ENCODE measurements at places on chromosomes 13 and 19.

DNA sequence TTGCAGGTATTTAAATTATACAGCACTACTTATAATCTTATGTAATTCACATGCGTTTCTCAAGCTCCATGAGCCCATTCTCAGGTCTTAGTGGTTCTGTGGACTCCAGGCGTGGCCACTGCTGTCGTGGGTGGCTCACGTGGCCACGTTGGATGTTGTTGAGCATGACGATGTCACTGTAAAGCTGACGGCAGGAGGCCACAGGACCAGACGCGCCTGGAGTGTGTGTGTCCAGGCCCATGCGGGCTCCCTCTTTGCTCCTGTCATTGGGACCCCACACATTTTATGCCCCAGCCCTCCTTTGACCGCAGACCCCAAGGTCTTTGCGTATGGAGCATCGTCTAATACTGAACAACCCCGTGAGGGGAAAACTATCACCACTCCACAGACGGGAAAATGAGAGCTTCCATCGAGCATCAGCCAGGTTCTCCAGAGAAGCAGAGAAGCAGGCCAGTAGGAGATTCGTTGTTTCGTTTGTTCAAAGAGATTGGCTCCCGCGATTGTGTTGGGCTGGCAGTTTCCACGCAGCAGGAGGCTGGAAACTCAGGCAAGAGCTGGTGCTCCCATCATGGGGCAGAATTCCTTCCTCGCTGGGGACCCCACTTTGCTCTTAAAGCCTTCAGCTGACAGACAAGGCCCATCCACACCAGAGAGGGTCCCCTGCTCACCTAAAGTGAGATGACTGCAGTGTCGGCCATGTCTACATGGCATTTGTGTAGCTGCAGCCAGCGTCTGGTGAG, 129.3 kb upstream of the SPACA7 start:
- no peak for DNase-seq

DNA sequence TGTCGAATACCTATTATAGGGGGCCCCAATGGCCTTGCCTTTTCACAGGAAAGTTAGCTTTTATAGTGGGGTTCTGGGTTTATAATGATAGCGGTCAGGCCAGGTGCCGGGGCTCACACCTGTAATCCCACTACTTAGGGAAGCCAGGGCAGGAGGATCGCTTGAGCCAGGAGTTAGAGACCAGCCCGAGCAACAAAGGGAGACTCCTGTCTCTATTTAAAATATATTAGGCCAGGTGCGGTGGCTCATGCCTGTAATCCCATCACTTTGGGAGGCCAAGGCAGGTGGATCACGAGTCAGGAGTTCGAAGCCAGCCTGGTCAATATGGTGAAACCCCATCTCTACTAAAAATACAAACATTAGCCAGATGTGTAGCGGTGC, 7.3 kb downstream of the RPS11 start:
- DNase-seq = no peak

DNA sequence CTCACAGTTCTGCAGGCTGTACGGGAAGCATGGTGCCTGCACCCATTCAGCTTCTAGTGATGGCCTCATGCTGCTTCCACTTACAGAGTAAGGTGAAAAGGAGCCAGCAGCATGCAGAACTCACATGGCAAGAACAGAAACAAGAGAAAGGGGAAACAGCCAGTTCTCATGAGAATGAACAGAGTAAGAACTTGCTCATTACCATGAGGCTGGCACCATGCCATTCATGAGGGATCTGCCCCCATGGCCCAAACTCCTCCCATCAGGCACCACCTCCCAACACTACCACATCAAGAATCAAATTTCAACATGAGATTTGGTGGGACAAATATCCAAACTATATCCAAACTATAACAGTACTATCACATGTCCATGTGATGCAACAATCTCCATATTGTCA, 72.1 kb downstream of the KATNAL1 start:
- no peak for DNase-seq

GRCh38 chr13:49975826-49976225, 21.0 kb upstream of the TRIM13 start:
- DNase-seq = no peak

DNA sequence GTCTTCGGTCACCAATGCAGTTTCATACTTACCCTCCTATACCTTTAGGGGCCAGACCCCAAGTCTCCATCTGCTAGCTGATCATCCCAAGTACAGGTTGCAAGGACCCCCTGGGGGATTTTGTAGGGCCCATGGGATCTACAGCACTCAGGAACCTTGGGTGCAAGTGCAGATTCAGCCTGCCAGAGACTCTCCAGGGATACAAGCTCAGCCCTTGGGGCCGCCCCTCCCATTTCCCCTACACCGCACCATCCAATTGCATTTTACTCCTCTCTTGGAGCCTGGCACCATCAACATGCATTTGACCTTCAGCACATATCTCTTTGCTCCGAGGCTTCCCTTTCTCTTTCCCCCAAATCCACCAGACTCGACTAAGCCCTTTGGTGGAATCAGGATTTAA, 154.7 kb upstream of the ZNF536 start:
- DNase-seq = no peak

- DNase-seq = no peak
Measured at GRCh38 chr19:16340654-16341053, 16.0 kb downstream of the KLF2 start.

DNA sequence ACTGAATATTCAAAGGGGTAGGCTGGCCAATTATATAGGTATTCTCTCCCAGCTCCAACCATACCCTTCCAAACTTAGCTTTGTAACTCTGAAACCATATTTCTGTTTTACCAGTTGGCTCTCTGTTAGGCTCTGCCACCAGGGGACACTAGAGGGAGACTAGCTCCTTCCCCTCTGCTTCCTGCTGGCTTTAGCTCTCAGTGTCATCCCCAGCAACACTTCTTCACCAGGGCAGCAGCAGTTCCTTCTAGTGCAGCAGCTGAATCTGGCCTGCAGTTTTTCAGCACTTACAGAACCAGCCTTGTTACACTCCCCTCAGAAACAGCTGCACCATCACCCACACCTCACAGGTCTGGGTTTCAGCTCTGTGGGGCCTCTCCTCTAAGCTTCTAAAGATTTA, 51.0 kb upstream of the DOCK9 start:
- DNase-seq = no peak

DNA sequence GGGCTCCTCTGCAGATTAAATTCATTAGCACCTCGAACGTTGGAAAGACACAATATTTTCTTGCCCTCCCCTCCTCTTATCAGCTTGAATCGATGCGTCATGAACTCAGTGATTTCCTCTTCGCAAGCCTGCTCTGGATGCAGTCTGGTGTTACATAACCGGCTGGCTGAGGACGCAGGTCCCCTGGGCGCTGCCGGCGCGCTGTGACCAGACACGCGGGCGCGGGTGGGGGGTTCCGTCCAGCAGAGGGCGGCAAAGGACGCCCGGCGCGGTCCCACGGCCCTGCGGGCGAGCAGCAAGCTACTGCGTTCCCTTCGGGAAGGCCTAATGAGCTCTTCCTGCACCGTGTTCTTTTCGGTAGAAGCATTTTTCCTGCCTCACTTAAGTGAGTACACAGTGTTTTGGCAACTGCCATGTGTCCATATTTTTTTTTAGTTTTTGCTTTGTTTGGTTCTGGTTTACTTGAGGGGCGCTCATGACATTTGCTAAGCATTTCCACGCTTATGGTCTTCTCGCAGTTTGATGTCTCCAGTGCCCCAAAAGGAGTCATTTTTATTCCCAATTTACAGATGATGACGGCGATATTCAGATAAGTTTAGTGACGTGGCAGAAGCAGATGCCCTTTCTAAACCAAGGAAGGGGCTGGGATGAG, 112.2 kb upstream of the MBNL2 start:
- DNase-seq = peak; percentile 88

GRCh38 chr19:1624458-1624857, 19.2 kb upstream of the UQCR11 start:
- DNase-seq = peak; percentile 21

DNA sequence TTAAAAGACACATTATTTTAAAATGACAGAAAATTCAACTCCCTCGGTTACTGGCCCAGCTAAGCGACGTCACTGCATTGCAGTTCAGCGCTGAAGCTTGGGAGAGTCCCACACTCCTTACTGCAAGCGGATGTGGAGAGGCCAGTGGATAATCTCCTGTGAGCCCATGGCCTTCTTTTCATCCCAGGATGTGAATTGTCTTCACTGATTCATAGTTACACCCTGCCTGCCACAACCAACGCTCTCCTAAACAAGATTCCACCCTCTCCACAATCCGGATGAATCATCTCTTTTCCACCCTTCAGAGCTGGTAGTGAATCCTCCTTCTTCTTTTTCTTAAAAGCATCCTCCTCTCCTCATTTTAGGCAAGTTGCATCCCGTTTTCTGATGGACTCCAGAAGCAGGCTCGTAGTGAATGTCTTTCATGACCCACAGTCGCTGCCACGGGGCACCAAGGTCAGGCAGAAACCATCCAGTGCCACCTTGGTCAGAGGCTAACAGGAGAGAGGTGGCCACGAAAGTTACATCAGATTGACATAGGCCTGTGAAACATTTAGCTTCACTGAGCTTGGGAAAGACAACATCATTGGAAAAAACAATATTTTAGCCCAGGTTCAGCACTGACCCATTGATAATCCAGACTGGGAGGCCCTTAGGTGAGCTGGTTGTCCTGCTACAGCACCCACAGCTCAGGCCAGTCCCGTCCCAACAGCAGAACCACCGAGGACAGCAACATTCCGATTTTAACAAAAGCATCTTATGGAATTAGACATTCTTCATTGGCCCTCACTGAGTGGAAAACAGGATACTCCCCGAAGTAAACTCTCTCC, 2.0 kb downstream of the GJB2 start:
- no peak for DNase-seq

GRCh38 chr13:40665126-40666044, 1.1 kb downstream of the FOXO1 start:
- DNase-seq = peak; percentile 38

GRCh38 chr13:72537395-72537780, 190.0 kb downstream of the MZT1 start:
- DNase-seq = no peak

GRCh38 chr13:49400755-49401659, 42.9 kb downstream of the CAB39L start:
- DNase-seq = peak; percentile 36

DNA sequence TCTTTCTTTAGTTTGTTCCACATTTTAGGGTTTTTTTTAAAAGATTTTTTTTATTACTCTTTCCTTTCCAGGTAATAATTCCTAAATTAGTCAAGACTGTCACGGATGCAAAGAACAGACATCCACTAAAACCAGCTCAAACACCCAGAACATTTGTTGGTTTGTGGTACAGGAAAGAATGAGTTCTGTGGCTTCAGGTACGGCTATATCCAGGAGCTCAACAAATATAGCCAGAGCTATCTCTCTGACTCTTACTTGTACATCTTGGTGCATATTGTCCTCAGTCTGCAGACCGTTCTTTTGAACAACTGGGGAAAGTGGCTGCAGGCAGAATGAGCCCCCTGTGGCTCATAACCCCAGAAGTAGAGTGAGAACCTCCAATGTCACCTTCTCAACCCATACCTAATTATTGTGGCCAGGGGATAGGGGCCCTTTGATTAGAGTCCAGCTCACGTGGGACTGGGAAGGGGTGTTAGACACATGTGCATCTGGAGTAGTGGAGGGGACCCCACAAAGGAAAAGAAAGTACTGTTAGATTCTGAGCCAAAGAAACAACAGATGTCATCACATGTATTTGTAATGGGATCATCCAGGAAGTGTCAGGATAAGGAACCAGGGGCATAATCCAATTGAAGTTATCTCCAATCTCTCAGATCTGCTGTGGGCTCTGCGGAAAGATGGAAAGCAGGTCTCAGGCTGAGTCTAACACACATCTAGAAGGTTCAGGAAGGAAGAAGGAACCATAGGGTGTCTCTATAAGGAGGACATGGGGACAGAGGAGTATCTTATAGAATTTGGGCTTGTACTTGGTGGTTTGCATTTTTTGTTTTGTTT, 1.9 kb upstream of the ZNF358 start:
- DNase-seq = no peak

DNA sequence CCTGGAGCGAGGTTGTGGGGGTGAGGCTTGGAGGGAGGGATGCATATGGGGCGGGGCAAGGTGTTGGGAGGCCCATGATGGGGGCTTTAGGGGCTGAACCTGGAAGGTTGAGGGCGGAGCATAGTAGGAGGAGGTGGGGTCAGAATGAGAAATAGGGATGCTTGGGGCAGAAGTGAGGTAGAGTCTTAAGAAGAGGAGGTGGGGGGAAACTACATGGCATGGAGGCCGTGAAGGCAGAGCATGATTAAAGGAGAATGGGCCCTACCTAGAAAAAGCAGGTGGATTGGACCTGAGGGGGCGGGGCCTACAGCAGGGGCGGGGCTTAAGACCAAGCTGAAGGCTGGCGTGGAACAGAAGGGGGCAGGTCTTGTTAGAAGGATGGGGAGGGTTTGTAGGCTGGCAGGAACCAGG, 799 bp downstream of the NR1H2 start:
- DNase-seq = no peak

DNA sequence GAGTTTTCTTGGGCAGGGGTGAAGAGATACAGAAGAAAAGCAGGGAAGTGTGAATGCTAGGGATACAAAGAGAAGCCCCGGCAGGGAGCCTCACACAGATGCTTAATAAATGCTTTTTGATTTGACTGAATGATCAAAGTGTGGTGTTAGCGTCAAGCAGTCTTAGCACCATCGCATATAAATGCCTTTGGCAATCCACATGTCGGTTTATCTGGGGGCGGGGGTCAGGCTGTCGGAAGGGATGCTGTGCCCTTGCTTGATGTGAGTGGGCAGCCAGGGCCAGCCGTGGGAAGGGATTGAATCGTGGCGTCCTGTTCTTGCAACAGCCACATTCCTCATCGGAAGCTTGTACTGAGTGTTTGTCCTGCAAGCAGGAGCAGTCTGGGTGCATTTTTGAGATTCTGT, 173.1 kb downstream of the LACC1 start:
- no peak for DNase-seq

DNA sequence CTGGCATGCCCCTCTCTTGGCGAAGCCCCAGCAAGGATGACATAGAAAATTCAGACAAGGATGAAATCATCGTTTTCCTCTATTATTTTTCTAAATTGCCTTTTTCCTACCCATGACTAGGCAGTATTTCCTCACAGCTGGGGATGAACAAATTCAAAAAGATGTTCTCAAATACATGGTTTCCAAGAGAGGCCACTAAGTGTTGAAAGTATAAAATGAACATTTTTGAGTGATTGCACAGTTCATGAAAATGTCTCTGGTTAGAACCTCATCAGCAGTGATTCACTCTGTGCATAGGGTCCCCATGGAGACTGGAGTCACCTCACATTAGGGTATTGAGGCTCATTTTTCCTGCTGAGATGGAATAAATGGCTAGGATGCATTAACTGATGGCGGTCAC, 373.7 kb downstream of the DNAJC15 start:
- DNase-seq = no peak

DNA sequence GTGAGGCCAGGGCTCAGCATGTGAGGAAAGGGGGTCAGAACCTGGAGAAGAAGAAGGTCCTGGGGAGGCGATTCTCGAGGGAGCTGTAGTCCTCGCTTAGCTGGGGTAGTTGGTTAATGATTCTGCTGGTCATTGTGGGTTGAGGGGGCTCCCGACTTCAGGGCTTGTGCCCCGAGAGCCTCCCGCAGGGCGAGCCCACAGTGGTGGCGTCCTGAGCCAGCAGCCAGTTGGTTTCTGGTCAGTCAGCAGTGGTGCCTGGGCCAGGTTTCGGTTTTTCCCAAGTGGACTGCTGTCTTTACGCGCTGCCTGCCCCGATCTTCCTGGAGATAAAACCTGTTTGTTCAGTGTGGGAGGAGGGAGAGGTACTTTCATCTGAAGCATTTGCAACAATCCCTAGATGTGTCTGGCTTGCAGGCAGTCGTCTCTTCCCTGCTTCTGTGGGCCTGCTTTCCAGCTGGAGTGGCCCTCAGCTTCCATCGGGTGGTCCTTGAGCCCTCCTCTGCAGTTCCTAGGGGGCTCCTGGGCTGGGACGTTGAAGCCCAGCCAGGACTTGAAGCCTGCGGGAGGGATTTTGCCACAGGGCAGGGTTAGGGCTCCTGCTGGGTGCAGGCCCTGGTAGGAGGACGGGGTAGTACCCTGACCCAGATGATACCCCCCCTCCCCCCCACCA, 3.2 kb downstream of the PTBP1 start:
- no peak for DNase-seq
